ENCODE measurements at places on chromosomes 5 and 9. TPM values are rescaled to one million over a fixed set of nuclear protein-coding genes. Genes with fewer than 3 reads are reported as not detected.

The GMCL2 gene
- not detected for polyA plus RNA-seq

The RARS1 gene
- 140 TPM for polyA plus RNA-seq

The ALAD gene
- polyA plus RNA-seq, result 42.9 TPM

The RETREG1 gene
- 20.4 TPM for polyA plus RNA-seq

The PROB1 gene
- polyA plus RNA-seq, result 1.2 TPM

The SEMA6A gene
- polyA plus RNA-seq, result 6.6 TPM

The PCDHA1 gene
- not detected for polyA plus RNA-seq

The PAPPA gene
- polyA plus RNA-seq, result 0.40 TPM

The SLC27A6 gene
- polyA plus RNA-seq, result 0.37 TPM

The NINJ1 gene
- polyA plus RNA-seq, result 2.7 TPM

Data from neural cell (in vitro differentiated cells).